ACHN (cell line): ENCODE measurements at places on chromosomes 12 and 14.
A peak's percentile ranks its signal among the peaks of the same experiment; 100 is the strongest.

- DNase-seq: peak; percentile 9
These were observed 51.1 kb downstream of the MIS18BP1 start for GRCh38 chr14:45201905-45202304.

DNA sequence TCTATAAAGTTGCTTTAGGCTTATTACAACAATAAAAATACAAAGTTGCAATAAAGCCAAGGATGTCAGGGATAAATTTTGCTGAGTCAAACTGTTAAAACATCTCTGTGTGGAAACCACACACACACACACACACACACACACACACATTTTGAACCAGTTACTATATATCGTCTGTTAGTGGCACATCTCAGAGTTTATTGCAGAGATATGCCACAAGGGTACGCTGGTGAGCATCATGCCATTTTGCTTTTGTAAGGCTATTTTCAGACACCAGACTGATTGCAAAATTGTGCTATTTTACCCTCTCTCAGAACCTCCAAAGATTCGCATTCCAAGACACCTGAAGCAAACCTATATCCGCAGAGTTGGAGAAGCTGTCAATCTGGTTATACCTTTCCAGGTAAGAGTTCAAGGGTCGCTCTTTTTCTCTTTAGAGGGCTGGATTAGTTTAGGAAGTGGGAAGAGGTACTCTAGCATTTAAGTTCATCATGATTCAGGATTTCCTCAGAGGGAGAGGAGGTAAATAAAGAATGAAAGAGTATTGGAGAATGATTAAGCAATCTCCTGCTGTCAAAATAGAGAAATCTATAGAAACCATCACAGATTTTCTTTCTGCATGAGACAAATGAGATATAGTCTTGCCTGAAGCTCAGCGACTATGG, 27.3 kb upstream of the CHPT1 start:
- peak; percentile 64 for DNase-seq

- DNase-seq: no peak
These were observed 244.0 kb upstream of the SFSWAP start for GRCh38 chr12:131466932-131467331.

- DNase-seq: no peak
These were observed 192.2 kb downstream of the SYT1 start for GRCh38 chr12:79056775-79057174.

DNA sequence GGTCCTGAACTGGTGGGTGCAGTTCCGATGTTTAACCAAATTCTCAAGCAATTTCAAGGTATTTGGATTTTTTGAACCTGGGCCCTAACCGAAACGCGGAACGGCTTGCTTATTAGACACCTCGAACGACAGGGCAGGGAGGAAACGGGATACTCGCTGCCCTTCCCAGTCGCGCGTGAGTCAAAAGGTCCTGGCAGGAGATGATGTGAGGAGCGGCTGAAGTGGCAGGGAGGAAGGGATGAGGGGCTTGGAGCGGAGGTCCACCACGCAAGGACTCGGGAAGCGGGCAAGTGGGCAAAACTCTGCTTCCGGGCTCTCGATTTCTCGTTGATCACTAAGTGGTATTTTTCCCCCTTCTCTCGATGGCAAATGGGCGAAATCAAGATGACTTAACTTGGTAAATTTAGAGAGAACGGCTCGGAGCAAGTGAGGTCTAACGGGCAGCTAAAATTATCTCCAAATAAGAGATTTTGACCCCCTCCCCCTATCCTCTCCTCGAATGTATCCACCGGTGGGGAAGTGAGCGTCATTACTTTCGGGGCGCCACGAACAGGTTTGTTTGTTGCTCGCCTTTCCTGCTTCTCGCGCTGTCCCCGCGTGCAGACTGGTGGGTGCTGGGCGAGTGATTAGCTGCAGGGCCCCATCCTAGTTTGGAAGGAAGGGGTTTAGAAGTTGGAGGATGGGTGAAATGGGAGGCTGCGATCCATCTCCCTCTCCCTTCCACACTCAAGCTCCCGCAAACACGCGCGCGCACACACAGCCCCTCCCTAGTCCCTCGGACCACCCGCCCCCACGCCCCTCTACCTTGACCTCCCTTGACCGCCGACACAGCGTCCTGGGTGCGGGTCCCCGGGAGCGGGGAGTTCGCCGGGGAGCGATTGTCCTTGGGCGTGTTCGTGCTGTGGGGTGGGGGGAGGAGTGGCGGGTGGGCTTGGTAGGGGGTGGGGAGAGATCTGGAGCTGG, 986 bp upstream of the NTF3 start:
- DNase-seq: no peak

- DNase-seq: peak; percentile 24
These were observed 13.8 kb downstream of the NGDN start for GRCh38 chr14:23483236-23483854.

GRCh38 chr12:6116471-6117021, 7.9 kb downstream of the VWF start:
- DNase-seq: no peak

- no peak for DNase-seq
These were observed 95.3 kb downstream of the FGD4 start for GRCh38 chr12:32494656-32495055.

- DNase-seq: no peak
These were observed 238.8 kb downstream of the DACT1 start for GRCh38 chr14:58876608-58877007.

- DNase-seq: peak; percentile 37
These were observed 21.8 kb upstream of the FBXO34 start for GRCh38 chr14:55249423-55249822.

DNA sequence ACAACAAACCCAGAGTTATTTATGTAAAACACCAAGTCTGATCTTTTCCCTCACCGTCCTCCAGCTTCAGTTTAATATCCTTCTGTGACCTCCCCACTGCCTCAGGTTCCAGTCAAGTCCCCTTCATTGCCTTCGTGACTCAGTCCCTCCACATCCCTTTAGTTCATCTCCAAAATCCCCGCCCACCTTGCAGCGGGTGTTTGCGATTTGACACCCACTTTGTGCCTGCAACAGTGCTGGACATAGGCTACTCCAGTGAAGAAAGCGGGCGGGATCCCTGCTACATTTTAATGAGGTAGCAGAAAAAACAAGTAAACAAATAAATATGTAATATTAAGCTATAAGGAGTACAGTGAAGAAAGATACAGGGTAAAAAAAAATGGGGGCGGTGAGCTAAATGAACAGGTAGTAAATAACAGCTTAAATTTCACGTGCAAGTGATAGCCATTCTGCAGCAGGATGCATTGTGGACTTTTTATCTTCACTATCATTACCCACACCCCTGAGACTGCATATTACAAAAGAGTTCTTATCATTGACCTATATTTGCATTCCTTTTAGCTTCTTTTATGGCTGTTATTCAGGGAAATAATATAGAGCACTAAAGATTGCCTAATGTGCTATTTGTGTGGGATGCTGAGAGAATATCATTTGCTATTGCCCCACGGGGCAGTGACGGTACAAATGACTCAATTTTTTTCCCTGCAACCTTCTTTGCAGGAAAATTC, 222.8 kb upstream of the NUDT4 start:
- no peak for DNase-seq

- DNase-seq: no peak
These were observed 179.6 kb upstream of the PDZRN4 start for GRCh38 chr12:41008472-41008871.

GRCh38 chr12:48929551-48929950, 4.3 kb upstream of the FKBP11 start:
- no peak for DNase-seq

DNA sequence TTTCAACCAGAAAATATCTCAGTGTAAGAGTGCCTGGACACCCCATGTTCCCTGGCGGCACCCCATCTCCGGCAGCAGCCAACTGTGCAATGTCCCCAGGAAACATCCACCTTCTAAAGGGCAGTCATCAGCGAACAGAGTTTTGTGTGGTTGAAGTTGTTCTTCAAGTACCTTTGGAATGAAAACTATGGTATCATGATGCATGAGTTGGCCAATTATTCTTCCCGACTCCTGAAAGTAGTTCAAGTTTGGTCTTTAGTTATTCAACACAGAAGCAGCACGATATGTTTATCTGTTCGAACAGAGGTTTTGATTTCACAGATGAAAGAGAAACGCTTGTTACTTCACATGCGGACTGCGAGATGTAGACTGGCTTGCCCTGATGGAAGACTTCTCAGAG, 21.1 kb upstream of the TTC7B start:
- no peak for DNase-seq

DNA sequence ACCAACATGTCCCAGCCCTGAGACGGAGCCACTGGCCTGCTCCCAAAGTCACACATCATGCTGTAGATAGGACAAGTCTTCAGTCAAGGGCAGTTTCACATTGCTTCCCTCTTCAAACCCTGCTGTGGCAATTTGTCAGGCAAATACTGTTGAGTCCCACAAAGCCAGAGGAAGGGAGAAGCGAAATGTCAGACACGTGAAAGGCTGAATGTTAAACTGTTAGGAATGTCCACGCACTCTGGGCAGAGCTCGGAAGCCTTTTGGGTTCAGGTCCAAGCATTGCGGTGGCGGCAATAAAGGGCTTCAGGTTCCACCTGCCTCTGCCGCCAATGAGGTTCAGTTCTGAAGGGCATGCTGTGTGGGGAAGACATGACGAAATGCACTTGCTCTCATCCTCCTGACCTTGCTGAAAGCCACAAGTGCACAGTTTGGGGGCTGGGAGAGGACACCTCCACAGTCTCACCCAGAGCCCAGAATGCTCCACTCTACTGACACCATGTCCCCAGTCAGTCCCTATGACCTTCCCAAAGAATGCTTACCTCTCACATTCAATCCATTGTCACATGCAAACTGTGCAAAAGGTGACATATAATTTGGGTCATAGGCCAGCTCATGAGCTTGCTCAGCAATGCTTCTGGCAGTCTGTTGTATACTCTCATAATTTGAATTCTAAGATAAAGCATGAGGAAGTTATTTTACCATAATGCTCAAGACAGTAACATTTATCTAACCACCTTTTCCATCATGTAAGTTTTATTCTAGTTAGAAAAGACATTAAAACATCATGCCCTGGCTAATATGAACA, 35.7 kb downstream of the RAD9B start:
- DNase-seq: no peak

DNA sequence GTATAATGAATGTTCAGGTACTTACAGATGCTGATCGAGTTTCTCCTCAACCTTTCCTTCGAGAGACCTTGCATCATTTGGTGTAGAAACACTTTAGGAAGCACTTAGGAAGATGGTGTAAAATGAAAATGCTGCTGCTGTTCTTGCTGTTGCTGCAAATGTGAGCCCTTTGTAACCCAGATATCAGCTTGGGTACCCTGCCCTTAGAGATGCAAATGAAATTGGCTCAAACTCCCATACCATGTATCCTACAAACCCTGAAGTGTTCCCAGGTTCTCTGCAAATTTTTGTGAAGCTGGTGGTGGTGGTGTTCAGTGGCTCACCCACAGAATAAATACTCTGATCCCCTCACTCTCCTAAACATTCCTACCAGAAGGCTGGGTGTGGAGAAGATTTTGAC, 130.8 kb downstream of the SLC25A47 start:
- no peak for DNase-seq

DNA sequence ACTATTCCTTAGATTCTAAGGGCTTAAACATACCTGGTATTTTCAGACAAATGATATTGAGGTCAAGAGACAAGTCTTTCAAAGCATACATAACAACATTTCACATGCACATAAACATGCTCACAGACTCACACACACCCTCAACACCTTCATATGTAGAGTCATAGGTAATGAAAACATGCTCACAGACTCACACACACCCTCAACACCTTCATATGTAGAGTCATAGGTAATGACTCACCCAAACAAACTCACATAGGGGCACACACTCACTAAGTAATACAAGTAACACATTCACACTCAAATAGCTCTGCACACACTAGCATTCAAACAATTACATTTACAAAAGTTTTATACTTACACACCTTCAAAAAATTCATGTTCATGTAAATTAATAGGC, 975.5 kb downstream of the TMEM121 start:
- no peak for DNase-seq

DNA sequence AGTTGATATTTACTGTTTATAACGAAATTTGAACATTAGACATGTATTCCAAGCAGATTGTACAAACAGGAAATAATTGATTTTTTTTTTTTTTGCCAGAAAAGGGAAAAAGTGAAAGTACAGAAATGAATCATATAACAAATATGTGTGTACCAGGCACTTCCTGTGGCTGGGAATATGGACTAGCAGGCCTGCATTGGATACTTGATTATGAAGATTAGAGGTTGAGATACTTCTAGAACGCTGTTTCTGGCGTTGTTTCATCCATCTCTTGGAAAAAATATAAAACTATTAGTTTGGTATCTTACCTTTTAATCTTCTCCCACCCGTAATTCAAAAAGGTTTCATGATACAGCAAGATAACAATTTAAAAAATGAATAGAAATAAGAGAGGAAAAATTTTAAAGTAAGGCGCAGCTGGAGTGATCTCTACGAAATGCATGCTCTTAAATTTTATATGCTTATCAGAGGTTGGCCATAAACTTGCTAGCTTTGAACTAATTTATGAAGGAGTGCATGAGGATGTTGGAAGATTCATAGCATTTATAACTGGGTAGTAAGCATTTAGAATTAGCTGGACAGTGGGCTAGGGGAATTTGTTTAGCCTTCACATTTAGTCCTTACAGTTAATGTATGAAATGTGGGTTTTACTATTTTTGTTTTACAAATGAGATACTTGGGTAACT, 90.8 kb downstream of the AEBP2 start:
- DNase-seq: peak; percentile 54

GRCh38 chr12:51132693-51133092, 40.2 kb downstream of the TFCP2 start:
- no peak for DNase-seq

- no peak for DNase-seq
These were observed 7.4 kb upstream of the GABARAPL1 start for GRCh38 chr12:10205220-10205807.

DNA sequence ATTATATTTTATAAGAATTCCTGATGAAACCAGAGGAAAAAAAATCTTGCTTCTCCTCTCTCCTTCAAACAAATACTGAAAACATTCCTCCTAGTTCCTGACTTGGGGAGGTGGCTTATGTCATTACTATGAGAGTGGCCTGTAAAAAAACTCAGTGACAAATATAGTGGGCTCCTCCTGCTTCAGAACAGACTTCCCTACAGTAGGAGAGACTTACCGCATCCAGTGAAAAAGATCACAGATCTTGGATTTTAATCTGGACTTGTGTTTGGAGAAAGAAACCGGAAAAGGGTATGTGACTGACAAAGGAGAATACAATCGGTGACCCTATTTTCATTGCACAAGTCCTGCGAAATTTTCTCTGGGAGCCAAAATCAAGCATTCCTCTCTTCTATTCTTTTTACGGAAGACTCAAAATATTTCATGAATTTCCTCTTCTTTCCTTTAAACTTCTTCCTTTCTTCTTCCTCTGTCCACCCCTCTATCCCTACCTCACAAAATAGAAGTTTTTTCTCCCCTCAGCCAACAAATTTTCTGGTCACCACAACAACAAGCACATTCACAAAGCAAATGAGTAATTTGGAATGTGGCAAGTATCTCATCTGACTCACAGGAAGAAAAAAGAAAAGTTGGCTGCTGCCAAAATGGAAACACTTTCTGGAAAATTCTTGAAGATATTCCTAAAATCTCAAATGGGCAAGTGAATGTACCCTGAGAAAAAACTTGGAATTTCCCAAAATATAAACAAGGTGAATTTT, 185.1 kb upstream of the CDKN3 start:
- peak; percentile 65 for DNase-seq
